Activated CD8-positive, alpha-beta memory T cell treated with anti-CD3 and anti-CD28 coated beads for 48 hours (primary cell): ENCODE measurements at places on chromosomes 3 and 15.
A peak's percentile ranks its signal among the peaks of the same experiment; 100 is the strongest.

GRCh38 chr3:194617827-194618226 lies 15.4 kb downstream of the TMEM44 start:
- DNase-seq: no peak

- DNase-seq: no peak
These were observed 10.4 kb downstream of the RSL24D1 start for GRCh38 chr15:55186331-55186730.

DNA sequence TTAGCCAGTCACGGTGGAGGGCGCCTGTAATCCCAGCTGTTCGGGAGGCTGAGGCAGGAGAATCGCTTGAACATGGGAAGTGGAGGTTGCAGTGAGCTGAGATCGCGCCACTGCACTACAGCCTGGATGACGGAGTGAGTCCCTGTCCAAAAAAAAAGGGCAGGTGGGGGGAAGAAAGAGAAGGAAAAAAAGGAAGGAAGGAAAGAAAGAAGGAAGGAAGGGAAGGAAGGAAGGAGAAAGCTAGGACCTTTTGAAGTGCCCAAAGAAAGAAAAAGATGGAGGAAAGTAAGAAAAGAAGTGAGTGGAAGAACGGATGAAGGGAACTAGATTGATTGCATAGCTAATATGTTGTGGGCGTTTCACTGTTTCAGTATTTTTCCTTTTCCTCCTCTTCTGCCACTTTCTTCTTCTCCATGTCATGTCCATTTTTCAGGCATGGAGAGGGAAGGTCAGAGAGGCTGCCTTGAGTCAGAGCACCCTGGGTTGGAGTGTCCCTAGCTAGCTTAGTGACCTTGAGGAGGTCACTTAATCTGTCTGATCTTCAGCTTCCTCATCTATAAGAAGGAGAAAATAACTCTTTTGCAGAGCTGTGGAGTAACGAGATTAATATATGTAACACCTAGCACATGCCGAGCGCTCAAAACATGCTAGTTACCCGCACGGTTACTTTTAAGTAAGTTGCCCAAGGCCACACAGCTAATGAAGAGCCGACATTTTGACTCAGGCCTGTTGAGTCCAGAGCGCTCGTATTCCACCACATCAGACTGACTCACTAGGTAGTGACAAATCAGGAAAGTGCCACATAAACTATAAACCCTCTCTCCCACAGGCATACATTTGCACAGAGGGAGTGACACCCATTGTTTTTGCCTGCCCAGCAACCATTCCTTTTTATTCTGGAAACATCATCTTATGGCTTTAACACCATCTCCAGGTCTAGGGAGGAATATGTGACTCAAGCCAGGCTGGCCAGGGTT lies 42.2 kb downstream of the BHLHE40 start:
- no peak for DNase-seq

DNA sequence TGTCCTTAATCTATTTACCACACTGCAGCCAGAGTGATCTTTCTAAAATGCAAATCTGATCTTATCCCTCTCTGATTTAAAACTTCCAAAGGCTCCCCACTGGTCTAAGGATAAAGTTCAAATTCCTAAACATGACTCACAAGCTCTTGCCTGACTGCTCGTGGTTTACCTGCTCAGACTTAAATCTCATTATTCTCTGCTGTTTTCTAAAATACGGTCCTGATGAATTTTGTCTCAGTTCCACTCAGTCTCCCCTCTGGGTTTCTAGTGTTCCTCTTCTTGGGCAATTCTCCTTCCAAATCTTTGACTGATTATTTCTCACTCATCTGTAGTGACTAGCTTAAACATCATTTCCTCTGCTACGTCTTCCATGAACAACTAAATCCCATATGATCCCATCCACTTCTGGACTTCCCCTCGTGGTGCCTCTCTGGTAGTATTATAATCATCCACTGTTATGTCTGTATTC lies 108.3 kb downstream of the P3H2 start:
- no peak for DNase-seq

GRCh38 chr3:138456961-138457862 lies 22.8 kb downstream of the ESYT3 start:
- DNase-seq: no peak

GRCh38 chr3:159600291-159600690 lies 388.3 kb upstream of the IL12A start:
- DNase-seq: no peak

- DNase-seq: no peak
These were observed 7.3 kb downstream of the ZBTB38 start for GRCh38 chr3:141375381-141376301.

DNA sequence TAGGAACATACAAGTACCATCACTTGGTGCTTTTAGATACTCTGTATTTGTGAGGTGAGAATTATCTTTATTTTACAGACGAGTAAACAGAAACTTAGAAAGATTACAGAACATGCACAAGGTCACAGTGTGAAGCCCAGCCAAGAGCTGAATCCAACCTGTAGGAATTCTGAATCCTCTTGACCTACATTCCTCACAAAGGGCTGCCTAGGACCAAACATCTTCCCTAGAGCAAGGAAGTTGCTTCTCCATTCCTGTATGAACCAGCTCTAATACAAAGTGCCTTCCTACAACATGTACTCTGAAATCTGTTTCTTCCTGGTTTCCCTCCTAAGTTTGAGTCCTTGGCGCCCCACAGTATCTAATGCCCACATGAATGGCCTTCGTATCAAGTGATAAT lies 2.9 kb downstream of the HDGFL3 start:
- no peak for DNase-seq

DNA sequence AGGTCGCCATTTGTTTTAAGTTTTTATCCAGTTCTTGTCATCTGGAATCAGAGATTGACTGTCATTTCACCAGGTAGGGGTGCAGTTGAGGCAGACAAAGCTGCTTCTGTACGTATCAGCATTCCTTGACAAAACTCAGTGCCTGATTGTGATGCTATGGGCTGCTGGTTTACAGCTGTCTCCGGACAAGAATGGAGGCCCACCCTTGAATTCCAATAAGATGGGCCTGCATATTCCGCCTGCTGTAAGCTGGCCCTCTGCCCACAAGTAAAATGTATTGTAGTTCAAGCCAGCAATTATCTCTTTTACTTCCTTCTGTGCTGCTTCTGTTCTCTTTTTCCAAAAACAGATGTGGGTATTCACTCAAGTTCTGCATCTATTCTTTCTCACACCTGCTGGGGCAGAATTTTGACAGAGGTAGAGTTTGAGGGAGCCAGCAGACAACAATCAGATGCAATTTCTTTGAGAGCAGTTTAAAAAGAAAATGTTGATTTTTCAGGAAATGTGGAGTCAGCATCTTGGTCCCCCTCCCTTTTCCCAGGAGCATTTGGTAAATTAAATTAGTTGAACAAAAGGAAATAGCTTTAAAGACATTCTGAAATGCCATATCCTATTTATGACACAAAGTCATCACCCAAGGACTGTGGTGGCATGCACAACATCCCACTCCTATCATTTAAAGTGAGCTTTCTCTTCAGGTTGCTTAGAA lies 53.5 kb downstream of the IQCH start:
- DNase-seq: no peak

DNA sequence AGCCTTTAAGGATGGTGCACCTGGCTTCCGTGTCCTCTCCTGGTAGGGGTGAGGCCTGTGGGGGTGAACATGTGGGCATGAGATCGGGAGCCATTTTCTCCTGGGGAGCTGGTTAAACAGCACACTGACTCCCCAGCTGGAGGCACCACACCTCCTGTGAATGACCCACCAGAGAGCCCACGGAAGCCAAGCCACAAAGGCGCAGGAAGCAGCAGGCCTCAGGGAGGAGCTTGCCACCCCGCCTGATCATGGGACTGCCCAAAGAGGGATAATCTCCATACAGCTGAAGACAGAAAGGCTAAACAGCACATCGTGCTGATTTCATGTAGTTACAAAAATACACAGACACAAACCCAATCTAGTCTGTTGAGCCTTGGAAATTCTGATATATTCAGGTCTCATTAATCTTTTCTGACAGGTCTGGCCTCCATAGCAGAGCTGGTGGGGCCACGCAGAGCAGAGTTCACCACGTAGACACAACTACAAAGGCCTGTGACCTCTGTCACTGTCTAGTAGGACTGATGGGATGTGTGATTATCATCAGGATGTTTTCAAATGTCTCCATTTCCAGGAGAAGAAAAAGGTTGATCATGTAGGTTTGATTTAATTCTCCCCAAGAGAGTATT lies 75.2 kb downstream of the DUT start:
- DNase-seq: no peak

DNA sequence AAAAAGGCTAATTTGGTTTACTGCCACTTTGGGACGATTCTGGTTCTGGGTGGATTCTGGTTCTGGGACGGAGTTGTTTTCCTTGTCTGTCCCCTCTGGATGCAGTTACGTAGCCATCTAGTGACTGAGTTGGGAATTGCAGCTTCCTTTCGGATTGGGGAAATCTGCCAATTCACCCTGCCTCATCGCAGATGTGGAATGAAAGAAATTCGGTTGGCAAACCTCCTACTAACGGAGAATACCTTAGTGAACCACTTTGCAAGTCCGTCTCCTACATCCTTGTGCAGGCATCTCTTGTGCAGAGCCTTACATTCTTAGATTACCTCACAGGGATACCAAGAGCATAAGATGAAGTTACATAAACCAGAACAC lies 31.5 kb upstream of the AP4E1 start:
- DNase-seq: peak; percentile 43

GRCh38 chr15:59611276-59612260 lies at the start of gene GCNT3:
Gene GCNT3, plus strand, starts transcription at chr15:59611783. Its CDS starts 6,456 bp downstream, at chr15:59618239.
- no peak for DNase-seq

DNA sequence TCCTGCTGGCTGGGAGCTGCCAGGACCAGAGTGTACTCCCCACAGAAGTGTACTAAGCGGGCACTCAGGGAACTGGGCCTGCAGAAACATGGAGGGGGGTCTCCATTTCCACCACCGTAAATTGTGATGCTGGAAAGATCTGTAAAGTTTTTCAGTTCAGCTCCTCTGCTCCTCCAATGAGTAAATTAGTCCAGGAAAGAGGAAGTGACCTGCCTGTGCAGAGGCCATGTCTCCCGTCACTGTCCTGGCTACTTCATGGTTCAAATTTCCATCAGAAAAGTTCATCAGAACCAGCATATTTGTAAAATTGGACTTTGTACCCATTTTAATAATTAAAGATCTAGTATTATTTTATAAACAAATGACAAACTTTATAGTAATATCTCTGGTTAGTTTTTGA lies 226.7 kb upstream of the THBS1 start:
- no peak for DNase-seq

DNA sequence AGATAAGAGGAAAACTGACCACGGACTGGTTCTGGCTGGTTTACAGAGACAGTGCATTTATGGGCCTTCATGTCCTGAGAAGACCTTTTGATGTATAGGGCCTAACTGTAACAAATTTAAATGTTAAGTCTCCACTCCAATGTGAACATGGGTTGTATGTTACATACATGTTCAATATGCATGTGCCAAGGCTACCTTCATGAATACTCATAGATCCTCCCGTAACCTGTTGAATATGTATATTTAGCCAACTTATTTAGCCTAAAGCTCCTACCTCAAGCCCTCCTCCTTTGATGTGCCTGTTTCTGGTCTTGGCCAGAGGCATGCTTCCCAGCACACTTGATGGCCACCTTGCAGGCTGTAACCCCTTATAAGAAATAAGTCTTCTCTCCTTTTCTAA lies at the start of gene OR5H2:
OR5H2 (plus strand) TSS at position 301 of the 400 bp plus-strand sequence. CDS start 398 bp downstream, outside the sequence.
- DNase-seq: no peak

DNA sequence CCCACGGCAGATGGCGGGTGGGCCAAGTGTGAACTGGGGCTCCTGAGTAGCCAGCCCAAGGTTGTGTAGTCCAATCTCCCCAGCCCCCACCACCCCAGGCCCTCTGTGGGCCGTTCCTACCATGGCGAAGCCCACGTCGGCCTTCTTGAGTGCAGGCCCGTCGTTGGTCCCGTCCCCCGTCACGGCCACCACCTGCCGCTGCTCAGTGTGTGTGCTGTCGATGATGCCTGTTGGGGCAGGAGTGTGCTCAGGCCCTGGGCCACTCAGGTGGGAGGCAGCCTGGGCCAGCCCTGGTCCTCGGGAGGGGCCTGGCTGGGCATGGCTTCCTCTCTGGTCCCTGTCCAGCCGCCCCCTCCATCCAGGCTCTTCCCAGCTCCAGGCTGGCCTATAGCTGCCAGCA lies 25.0 kb upstream of the SEC13 start:
- DNase-seq: no peak

- no peak for DNase-seq
These were observed 6.3 kb upstream of the SCN5A start for GRCh38 chr3:38655708-38656300.

GRCh38 chr3:30776186-30776815 lies 118.2 kb downstream of the GADL1 start:
- DNase-seq: no peak

DNA sequence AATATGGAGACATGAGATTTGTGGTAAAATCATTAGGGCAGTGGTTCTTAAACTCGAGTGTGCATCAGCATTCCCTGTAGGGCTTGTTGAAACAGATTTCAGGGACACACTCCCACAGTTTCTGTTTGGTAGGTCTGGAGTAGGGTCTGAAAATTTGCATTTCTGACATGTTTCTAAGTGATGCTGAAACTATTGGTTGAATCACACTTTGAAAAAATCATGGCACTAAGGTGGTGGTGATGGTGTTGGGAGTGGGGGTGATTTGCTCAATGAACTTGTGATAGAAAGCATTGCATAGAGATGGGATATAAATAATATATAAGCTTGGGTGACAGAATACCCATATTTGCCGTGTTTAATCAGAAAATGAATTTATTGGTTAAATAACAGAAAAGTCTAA lies 11.3 kb downstream of the MITF start:
- no peak for DNase-seq

DNA sequence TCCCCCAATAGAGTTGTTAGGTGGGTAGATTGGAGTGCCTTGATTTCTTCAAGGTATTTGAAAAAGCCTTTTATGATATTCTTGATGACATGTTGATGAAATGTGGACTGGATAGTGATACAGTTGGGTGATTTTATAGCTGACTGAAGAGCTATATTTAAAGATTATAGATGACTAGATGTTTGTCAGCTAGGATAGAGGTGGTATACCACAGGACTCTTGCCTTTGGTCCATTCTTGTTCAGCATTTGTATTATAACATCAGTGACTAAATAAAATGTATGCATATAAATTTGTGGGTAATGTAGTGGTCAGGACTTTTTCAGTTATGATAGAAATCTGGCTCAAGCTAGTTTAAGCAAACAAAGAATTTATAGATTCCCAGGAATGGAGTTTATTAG lies 143.9 kb downstream of the ZNF609 start:
- no peak for DNase-seq

DNA sequence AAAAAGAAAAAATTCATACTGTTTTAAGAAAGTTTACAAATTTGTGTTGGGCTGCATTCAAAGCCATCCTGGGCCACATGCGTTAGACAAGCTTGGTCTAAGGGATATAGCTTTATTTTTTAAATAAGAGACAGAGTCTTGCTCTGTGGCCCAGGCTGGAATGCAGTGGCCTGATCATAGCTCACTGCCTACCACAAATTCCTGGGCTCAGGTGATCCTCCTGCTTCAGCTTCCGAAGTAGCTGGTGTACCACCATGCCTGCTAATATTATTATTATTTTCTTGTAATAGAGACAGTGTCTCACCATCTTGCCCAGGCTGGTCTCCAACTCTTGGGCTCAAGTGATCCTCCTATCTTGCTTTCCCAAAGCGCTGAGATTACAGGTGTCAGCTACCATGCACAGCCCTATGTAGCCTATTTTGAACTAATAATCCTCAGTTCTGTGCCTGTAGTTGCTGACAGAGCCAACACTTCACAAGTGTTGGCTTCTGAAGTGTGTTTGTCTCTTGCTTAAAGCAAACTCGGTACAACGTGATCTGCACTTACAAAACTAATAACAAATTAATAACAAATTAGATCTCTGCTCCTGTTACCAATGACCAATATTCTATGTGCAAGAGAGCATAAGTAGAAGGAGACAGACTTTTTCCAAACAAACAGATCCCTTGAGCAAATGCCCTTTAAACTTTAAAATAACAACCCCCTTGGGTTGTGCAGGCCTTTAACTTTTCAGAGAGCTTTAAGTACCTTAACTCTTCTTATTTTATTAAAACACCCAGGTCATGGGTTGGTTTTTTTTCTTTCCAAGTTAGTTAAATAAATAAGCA lies 135.2 kb downstream of the VGLL4 start:
- DNase-seq: no peak
